ENCODE measurements at places on chromosomes 13 and 19. TPM values are rescaled to one million over a fixed set of nuclear protein-coding genes. Genes with fewer than 3 reads are reported as not detected.

Gene ZNF345
- 2.1 TPM for total RNA-seq

Gene ZNF28
- 1.2 TPM for total RNA-seq

Gene DLL3
- total RNA-seq = not detected

GRCh38 chr13:111122056-111122455 lies 6.9 kb downstream of the ARHGEF7 start:
- no peak for DNase-seq

DNA sequence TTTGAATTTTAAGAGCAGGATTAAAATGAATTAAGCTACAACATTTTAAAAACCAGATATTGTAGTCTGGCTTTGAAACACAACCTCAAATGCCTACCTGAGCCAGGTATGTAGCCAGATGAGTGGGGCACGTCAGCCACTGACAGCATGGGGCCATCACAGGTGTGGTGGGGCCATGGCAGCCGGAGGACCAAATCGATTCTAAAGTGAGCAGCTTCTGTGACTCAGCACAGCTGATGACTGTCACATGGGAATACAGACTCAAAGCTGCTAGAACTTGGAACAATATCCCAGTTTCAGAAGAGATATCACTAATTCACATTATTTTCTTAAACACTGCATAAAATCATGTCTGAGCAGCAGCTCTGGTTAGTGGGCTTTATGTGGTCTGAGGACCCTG lies 52.8 kb downstream of the SERP2 start:
- no peak for DNase-seq

- DNase-seq = no peak
These were observed 703 bp downstream of the KLF16 start for GRCh38 chr19:1862424-1863327.

Gene CDADC1
- total RNA-seq = 8.3 TPM

Gene KLC3
- total RNA-seq = not detected

DNA sequence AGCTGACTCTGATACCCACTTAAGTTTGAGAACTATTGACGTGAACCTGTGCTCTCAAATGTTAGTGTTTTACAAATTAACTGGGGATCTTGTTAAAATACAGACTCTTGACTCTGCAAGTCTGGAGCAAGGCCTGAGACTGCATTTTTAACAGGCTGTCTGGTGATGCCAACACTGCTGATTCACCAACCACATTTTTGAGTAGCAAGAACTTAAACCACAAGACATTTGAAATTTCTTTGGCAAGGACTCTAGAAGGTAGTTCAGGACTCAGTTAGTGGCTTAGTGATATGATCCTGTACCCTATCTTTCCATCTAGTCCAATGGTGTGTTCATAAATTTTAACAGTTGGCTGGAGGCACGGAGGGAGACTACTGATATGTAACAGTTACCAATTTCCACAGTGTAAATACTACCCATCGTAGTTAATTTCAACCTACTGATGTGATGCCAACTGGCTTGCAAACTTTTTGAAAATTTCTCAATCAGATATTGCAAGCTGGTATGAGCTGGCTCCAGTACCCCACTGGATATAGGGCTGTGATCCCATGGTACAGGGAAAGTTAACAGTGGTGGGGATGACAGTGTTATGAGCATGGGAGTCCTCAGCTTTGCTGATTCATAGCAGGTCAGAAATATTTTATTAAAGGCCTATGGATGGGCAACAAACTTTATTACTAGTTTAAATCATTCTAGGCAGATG lies 255.1 kb downstream of the TBC1D4 start:
- no peak for DNase-seq

Gene CD33
- 3.4 TPM for total RNA-seq

DNA sequence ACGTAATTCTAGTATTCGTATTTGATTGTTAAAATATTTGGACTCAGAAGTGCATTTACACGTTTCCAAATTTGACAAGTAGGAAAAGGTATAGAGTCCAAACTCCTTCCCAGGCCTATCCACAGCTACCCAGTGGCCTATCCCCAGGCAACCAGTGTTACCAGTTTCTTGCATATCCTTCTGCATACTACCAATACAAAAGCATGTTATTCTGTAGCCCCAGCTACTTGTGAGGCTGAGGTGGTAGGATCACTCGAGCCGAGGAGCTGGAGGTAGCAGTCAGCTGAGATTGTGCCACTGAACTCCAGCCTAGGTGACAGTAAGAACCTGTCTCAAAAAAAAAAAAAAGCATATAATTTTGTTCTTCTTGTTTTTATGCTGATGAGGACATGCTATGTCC lies 67.1 kb downstream of the LRCH1 start:
- no peak for DNase-seq

GRCh38 chr19:48683349-48683748 lies 10.5 kb upstream of the NTN5 start:
- no peak for DNase-seq

GRCh38 chr19:3039641-3040077 lies 10.6 kb upstream of the TLE2 start:
- no peak for DNase-seq

GRCh38 chr19:32630338-32630737 lies 44.6 kb downstream of the ANKRD27 start:
- no peak for DNase-seq

DNA sequence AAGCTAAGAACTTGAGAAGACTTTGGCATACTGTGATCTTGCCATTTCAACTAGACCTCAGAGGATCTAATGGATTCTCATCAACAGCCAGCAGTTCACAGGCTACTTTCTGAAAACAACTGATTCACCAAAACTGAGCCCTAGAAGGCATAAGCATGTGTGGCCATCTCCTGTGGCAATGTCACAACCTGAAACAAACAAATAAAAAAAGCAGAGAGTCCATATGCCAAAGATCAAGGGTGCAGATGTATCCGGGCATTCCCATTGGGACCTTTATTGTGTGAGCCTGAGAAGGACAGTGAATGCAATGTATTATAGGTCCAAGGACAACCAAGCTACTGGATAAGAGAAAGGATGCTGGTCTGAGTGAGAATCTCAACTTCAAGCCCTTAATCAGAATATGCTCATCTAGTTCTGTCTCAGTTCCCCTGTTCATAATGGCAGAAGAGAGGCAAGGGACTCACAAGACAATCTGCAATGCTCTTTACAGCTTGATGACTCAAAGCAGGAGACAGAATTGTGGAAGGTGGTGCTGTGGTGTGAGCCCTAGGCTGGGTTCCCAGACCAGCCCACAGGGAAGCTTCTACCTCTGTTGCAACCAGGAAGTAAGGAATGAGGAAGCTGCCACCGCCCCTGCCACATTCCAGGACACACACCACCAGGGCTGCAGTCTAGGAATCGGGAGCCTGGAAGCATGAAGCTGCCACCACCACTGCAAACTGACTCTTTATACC lies 133.7 kb downstream of the RAP2A start:
- no peak for DNase-seq

Gene ZNF91
- 16.2 TPM for total RNA-seq

GRCh38 chr13:35190241-35190640 lies 248.2 kb downstream of the NBEA start:
- DNase-seq = no peak

DNA sequence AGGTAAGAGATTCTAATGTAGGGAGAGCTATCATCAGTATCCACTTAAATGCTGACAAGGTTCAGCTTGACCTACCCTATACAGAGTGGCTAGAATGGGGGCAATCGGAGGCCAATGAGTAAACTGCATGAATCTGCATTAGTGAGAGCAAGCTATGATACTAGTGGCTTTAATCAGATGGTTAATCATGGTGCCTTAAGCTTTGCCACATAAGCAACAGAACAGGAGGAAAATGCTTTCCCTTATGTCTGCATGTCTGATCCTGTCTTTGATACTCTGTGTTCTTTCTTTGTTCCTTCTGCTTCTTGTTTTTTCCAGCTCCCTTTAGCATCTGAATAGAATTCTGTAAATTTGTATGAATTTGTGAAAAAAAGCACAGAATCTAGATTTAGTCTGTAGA lies 91.1 kb downstream of the WDFY2 start:
- DNase-seq = no peak

- DNase-seq = no peak
These were observed 744 bp upstream of the ZNF584 start for GRCh38 chr19:58407658-58408151.

DNA sequence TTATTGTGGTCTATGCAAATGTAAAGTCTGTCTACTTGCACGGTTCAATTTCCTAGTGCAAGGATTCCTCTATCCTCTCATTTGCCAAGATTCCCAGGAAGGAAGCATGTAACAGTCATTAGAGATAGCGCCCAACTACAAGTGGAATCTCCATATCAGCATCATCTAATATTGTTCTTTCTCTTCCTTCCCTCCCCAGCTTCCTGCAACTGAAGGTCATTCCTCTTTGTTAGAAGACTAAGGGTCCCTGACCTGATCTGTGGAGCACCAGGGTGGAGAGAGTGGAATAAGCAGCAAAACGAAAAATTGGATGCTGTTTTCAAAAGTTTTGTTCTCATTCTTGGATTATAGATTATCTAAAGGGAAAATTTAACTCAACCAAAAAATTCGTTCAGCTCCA lies 714.0 kb downstream of the DIAPH3 start:
- no peak for DNase-seq

Gene TIMM44
- total RNA-seq = 33.5 TPM

GRCh38 chr13:83753912-83754624 lies 128.2 kb downstream of the SLITRK1 start:
- DNase-seq = no peak

- DNase-seq = no peak
These were observed 313.4 kb upstream of the TMTC4 start for GRCh38 chr13:100987948-100988347.

GRCh38 chr19:30916238-30916637 lies 433.0 kb downstream of the TSHZ3 start:
- no peak for DNase-seq

GRCh38 chr19:4278419-4279266 lies at the start of gene SHD:
Gene SHD, plus strand, starts transcription at chr19:4279266. Its CDS starts 798 bp downstream, at chr19:4280064.
- no peak for DNase-seq

DNA sequence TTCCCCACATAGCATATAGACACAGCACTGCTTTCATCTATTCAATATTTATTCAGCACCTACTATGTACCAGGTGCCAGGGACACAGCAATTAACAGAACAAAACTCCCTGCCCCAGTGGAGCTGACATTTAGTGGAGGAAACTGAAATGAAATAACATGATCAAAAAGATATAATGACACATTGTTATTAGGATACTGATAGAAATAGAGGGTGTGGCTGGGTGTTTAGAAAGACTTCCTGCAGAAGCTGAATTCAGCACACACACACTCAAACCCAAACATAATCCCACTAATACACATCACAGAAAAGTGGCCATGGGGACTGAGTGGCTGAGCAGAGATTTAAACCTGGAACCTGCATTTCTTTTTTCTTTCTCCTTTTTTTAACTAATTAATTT lies 3.8 kb upstream of the CDC37 start:
- DNase-seq = no peak

GRCh38 chr13:44989941-44990340 lies 603 bp downstream of the GPALPP1 start:
- DNase-seq = no peak

DNA sequence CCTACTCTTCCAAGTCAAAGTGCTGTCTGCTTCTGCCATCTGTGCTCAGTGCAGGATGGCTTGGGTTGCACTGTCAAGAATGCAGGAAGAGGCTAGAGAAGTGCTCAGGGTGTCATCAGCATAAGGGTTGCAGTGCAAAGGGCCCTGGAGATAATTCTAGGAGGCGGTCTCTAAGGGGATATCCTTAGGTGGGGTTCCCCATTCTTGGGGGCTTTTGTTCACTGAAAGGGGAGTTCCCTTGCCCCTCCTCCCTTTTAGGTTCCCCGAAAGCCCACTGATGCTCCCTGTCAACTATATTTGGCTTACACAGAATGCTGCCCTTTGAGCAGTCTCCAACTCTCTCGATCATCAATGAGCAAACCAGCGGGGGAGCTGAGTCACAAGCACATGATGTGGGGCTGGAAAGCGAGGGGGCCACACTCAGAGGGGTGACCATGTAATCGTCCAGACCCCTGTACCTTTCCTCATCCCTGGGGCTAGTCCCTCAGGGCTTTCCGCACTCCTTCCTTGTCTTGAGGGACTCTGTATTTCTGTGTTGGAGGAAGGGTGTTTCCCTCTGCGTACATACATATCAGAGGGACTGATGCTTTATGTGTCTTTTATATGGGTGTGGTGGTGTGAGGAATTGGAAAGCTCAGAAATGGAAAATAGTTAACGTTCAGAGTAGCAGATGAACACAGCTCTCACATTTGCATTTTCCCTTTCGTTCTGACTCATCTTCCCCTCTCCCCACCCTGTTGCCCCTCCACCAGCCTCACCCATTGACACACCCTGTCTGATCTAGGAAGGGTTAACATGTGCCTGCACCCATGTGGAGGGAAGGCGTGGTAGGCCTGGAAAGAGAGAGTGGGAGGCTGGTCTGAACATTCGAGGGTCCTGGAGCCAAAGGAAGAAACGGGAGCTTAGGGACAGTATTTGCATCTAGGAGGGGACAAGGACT lies 6.7 kb downstream of the ZBTB32 start:
- DNase-seq = no peak

Measured in left lobe of liver (tissue), 2 donors.